ENCODE measurements at places on chromosomes 5 and 9.
A peak's percentile ranks its signal among the peaks of the same experiment; 100 is the strongest.

GRCh38 chr9:631596-631995 is 209.9 kb upstream of the DMRT1 start:
- DNase-seq = no peak

DNA sequence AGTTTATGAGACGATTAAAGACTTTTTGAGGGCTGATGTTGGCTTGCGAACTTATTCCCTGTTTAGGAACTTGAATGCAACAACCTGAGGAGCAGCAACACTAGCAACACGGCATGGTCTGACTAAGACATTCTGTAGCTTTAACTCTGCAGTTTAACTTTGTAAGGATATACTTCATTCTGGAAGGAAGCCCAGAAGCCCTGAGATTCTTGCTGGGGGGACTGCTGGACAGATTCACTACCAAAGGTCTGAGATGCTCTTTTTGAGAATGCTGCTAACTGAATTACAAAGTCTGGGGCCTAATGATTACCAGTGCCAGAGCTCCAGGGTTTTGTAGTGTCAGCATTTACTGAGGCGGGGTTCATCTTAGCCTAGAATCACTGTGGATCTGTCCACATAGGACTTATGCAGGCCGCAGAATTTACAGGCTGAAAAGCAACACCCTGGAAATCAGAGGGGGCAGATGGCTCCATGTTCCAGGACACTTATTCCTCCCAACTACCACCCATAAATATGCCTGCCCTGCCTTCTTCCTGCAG is 537.1 kb upstream of the CDH18 start:
- no peak for DNase-seq

GRCh38 chr5:142210864-142211412 is 102.4 kb downstream of the NDFIP1 start:
- DNase-seq = no peak

DNA sequence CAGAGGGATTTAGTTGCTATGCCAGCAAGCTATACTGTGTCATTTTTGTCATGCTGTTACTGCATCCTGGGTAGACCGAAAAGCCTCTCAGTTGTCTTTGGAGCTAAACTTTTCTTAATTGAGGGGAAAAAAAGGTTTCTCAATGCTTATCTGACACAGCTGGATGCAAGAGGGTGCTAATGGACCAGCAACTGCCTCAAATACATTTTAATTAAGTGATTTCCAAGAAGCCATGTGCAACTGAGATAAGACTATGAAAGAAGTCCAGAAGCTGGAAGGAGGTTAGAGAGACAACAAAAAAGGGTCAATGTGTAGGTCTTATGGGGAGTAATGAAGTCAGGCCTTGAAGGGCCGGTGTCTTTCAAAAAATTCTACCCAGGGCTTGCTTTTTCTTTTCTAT is 465.7 kb upstream of the DMAC1 start:
- no peak for DNase-seq

- DNase-seq = no peak
Measured at GRCh38 chr9:38435521-38435920, 11.3 kb upstream of the IGFBPL1 start.

DNA sequence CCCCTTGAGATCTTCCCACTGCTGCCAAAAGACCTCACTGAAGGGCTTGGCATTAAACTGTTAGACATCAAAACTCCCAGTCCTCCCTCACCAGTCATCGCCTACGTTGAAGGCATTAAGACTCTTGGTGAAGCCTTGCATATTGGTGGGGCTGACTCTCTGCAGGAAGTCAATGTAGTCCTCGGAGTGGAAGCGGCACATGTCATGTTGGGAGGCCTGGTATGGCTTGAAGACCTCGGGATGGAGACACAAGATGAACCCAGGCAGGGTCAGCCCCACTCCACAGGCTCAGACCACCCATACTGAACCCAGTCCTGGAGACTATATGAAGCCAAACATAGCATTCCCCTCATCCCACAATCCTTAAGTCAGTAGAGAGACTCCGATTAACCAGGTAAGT is 1.9 kb downstream of the HDAC3 start:
- no peak for DNase-seq

- DNase-seq = no peak
Measured at GRCh38 chr5:137836997-137837396, 30.7 kb upstream of the MYOT start.

DNA sequence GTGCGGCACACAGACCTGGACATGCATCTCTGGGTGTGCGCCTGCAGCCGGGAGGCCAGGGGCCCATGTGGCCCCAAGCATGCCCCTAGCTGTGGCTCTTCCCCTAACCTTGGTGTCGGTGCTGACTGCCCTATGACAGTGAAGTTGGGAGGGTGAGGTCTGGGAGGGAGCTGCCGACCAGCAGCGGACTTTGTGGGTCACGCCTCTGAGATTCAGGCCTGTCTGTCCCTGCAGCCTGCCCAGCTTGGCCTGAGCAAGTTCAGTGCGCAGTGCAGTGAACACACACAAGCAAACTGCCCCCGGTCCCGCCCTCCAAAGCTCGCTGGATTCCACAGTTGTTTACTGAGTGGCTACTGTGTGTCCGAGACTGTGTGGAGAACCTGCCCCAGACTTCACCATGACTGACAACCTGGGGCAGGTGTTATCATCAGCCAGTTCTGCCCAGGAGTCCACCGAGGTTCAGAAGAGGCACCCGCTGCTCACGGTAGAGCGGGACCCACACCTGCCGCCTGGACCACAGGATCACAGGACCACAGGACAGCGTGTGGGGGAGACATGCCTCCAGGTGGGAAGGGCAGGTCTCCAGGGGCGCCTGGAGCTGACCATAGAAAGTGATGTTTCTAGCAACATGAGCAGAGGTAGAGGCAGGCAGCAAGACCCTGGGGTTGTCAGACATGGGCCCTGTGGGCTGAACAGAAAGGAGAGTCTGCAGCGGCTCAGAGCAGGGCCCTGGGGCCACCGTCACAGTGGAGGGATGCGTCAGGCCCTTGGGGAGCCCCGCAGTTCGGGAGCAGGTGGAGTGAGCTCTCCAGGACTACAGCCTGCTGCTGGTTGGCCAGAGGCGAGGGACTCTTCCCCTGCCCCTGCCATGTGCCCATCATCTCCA is 105.1 kb downstream of the PHF2 start:
- DNase-seq = peak; percentile 50

- no peak for DNase-seq
Measured at GRCh38 chr9:76583256-76583655, 124.3 kb downstream of the GCNT1 start.

DNA sequence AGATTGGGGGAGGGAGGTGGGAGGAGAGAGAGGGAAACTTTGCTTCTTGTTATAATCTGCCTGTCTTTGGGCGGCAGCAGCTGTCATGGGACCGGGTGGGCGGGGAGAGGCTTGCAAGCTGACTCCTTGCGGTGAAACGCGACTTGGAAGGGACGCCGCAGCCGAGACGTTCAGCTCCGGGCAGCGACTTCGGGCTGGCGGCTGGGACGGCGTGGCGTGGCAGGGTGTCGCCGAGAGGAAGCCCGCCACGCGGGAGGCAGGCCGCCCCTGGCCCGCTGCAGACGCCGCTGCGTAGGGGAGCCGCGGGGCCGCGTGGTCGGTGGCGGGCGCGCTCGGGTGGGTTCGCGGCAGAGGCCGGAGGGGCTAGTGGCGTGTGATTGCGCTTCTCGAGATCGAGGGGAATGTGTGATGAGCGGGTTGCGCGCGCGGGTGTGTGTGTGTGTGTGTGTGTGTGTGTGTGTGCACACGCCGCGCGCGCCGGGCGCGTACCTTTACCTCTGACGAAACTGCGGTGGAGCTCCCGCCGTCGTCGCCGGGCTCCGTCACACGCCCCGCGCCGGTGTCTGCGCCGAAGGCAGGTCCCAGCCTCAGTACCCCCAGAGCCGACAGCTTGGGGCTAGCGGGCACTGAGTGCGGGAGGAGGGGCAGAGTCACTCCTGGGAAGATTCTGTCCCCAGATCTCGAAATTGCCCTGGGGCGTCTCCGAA is 1.7 kb downstream of the PPARGC1B start:
- peak; percentile 88 for DNase-seq

- DNase-seq = no peak
Measured at GRCh38 chr5:159082474-159082873, 17.2 kb downstream of the EBF1 start.

DNA sequence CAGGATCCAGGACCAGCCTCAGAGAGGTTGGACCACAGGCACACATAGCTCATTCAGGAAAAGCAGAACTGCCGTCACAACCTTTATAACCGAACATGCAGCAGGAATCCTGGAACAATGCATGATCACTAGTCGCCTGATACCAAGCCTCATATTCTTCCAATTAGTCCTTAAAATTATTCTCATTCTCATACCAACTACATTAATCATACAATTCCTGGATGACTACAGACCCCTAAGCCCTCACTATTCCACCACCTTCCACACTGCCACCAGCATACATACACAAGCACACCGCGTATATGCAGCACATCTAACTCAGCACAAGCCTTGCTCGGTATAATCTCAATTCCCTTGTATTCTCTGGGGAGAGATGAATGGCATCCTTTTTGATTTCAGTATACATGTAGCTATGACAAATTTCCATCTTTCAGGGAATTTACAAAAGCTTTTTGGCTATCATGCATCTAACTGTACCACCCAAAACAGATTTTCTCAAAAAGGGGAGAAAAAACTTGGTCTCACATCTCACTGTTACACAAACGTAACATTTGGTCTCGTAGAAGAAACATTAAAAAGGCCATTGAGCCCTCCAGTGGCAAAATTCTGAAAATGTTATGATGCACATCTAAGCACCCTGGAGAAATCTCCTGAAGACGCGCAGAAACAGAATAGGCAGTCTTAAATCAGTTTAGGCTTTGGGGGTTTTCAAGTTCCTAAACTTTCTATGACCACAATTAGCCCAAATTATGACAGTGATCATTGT is 46.2 kb downstream of the MCTP1 start:
- no peak for DNase-seq

GRCh38 chr5:66742083-66742895 is 146.1 kb downstream of the MAST4 start:
- DNase-seq = no peak

DNA sequence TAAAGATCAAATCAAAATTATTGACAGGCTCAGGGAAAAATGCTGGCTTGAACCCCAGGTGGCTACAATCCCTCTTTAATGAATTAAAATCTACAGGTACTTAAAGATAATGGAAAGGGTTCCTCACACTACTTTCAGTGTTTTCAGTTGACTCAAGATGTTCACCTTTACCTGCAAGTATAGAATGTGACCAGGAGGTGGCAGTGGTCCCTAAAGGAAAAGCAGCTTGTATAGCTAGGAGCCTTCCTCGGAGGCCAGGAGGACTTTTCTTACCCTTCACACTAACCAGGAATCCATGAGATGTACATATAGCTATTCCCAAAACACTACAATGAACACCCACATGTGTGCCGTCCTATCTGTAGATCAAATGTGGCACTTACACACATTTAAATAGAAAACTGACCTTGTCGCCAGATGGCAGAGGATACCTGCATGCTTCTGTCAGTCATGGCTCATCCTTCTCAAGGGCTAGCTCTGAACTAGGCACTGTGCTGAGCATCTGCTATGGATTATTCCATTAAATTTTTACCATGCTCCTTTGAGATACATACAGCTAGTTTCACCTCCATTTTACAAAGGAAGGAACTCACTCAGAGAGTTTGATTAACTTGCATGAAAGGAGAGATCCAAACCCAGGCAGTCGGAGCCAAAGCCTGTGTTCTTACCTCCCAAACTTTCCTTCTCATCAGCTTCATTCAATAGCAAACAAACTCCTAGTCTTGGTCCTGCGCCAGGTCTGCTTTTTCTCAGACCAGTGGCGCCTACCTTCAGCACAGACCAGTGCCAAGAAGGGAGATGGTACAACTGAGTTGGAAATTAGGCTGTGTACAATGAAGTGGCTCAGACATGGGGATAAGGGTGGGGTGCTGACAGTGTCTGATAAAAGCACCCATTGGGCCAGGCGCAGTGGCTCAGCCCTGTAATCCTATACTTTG is 24.5 kb downstream of the C9orf152 start:
- DNase-seq = no peak

- no peak for DNase-seq
Measured at GRCh38 chr9:14538526-14538925, 154.7 kb downstream of the ZDHHC21 start.

GRCh38 chr5:67809589-67809988 is 406.0 kb upstream of the PIK3R1 start:
- DNase-seq = no peak

DNA sequence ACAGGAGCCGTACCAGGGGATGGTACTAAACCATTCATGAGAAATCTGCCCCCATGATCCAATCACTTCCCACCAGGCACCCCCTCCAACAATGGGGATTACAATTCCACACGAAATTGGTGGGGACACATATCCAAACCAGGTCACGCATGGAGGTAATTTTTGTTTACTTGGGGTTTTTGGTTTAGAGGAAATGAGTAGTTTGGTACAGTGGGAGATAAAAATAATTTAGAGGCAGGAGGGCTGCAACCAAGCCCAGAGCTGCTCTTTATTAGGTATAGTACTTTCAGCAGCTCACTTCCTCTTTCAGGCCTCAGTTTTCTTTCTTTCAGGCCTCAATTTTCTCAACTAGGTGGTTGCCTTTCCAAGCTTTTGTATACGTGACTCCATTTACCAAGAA is 23.2 kb downstream of the PRUNE2 start:
- no peak for DNase-seq

GRCh38 chr9:123070198-123070597 is 36.7 kb downstream of the GPR21 start:
- DNase-seq = no peak

GRCh38 chr9:113645978-113646253 is 182.4 kb downstream of the RGS3 start:
- no peak for DNase-seq

- no peak for DNase-seq
Measured at GRCh38 chr9:136674786-136675349, 12.2 kb downstream of the EGFL7 start.

Measured in RWPE2 (cell line).